ENCODE measurements at places on chromosomes 1 and 21.

DNA sequence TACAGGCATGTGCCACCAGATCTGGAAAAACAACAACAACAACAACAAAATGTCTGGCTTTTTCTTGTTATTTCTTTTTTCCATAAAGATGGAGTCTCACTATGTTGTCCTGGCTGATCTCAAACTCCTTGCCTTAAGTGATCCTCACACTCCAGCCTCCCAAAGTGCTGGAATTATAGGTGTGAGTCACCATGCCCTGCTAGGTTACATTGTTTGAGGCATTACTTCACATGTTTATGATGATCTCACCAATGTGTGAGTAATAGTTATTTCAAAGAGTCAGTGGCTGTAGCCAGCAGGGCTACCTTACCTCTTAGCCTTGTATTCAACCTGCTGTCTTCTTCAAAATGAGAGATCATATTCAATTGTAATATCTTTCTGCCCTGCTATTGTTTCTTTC, 445.7 kb downstream of the AMY1C start:
- no peak for DNase-seq

DNA sequence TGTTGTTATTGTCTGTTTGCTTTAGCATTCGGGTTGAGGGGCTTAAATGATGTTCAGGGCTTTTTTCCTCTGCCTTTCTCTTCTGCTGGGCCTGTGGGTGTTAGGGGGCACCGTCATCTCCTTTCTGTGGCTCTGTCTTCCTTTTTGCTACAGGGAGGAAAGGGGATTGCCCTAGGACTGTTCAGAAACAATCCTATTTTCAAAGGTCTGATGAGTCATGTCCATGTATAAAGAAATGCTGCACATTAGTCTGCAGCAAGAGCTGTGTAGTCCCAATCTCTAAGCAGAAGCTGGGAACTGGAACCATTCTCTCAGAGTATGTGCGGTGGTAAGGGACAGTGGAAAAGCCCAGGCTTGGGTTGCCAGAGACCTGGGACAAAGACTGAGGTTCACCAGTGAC, 462.3 kb downstream of the OMA1 start:
- no peak for DNase-seq

GRCh38 chr1:65404941-65405340, 15.5 kb upstream of the LEPR start:
- DNase-seq, result no peak

DNA sequence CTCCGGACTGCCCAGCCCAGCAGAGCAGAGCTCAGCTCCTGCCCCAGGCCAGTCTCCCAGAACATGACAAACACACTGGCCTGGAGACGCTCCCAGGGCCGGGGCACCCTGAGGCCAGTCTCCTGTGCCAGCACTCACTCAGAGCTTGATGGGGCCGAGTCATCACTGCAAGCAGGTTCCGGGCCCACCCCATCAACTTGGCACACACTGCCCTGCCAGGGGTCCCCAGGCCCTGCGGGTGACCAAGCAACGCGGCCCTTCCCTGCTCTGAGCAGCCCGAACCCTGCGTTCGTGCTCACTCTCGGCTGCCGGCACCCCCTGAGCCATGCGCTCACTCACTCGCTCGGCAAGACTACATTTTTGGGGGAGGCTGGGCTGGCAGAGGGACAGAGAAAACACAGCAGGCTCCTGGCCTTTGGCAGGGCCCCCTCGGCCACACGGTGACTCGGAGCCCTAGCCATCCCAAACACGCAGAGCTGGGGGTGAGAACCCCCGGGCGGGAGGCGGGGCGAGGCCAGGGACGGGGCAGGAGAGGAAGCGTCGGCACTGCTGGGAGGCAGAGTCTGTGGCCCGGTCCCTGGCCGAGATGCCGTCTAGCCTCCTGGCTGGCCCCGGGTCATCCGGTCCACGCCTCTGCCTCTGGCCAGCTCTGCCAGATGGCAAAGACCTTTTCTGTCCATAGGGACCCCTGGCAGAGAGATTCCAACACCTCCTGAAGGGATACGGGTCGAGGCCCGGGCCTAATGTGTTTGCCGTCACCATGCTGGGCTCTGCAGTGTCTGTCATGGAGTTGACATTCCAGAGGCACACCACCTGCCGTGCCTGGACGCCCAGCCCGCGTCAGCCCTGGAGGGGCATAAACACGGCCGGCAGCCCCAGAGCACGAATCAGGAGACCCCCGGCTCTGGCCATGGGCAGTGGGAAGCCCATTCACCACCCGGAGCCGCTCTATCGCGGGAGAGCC, 68.0 kb downstream of the MEGF6 start:
- DNase-seq, result no peak

DNA sequence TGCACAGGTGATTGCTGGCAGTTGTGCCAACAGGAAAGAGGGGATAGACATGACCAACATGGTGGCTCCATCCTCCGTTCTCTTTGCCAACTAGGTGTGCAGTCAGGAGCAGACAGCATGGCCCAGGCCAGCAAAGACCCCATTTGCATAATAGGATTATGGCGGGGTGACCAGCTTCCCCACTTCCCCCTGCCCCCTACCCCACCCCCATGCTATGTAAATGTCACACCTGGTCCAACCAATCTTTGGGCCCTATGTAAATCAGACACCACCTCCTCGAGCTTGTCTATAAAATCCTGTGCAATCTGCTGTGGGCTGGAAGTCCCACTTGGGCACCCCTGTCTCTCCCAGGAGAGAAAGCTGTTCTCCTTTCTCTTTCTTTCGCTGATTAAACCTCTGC, 146.0 kb downstream of the SLC30A10 start:
- DNase-seq, result no peak

- DNase-seq, result no peak
Measured at GRCh38 chr1:151862604-151863003, 9.1 kb upstream of the THEM5 start.

DNA sequence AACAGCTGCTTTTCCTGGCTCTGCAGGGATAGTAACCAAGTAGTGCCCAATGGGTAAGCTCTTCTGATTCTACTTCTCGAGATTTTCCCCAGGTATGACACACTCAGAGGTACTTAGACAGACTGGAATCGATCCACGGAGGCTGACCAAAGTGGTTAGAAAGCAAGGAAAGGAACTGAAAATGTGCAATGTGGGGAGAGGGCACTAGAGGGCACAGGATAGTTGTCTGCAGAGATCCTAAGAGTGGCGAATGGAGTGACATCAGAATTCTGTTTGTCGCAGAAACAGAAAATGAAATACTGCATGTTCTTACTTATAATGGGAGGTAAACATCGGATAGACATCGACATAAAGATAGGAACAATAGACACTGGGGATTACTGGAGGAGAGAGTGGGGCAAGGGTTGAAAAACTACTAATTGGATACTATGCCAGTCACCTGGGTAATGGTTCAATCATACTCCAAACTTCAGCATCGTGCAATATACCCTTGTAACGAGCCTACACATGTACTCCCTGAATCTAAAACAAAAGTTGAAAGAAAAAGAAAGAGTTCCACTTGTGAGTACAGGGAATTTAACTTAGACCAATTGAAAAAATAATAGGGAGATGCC, 23.3 kb downstream of the CYP2J2 start:
- DNase-seq, result peak; percentile 24

GRCh38 chr1:227190321-227190720, 128.0 kb downstream of the CDC42BPA start:
- DNase-seq, result no peak

- peak; percentile 32 for DNase-seq
Measured at GRCh38 chr1:66752000-66752592, at the start of gene DYNLT5. TSS of gene DYNLT5 (plus strand) at chr1:66752459. CDS start at chr1:66754659, 2,200 bp downstream.

- no peak for DNase-seq
Measured at GRCh38 chr1:114302821-114303220, 149.2 kb upstream of the SYT6 start.

DNA sequence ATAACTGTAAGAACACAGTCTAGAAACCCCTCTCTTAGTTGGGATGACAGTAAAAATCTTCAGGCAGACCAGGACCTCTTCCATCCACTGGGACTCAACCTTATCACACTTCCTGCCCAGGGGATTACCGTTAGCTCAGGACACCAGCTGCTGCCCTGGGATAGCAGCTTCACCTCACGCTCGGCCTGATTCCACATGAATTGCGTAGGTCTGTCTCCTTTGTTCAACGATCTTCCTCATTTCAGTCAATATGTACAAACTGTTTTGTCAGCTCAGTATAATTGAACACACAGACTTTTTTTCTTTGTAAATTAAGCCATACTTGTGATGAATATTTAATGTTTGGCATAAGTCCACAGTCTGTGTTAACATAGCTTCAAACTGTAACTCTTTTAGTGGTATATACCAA, 290.4 kb downstream of the GRIK1 start:
- no peak for DNase-seq

- no peak for DNase-seq
Measured at GRCh38 chr1:197737916-197738315, 37.4 kb downstream of the DENND1B start.

- no peak for DNase-seq
Measured at GRCh38 chr21:33069243-33069642, 698 bp upstream of the OLIG1 start.

- DNase-seq, result no peak
Measured at GRCh38 chr1:87505391-87505983, 176.8 kb downstream of the LMO4 start.

- no peak for DNase-seq
Measured at GRCh38 chr21:35212393-35213127, 163.5 kb upstream of the RUNX1 start.

DNA sequence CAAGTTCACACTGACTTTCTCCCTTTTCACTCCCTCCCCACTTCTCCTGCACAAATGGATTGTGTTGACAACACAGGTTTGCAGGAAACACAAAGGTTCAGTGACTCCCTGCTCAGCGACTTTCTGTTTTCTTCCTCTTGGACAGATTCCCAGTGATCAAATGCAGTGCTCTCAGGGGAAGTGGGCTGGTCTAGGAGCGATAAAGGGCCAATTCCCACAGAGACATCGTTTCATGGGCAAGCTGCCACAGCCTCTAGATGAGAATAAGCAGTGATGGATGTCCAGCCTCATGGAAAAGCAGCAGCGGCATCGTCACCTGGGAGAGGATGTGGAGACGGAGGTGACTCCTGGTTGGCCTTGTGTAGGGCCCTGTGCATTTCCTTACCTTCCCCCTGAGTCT, 30.6 kb downstream of the FYB2 start:
- no peak for DNase-seq

DNA sequence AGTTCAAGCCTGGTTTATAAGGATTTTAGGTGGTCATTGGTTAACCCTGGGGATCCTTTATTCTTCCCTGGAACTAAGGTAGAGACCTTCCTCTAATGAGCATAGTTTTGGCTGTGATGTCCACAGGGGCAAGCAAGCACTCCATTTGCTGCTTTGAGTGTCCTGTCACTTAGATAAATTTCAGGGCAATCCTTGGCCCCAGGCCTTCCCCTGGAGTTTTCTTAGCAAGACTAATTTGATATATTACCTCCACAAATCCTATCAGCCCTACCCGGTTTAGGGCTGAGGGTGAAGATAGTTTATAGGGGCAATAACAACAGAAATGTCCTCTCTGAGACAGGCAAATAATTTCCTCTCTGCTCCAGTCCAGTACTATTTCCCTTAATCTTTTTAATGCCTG, 166.6 kb downstream of the CYYR1 start:
- no peak for DNase-seq

DNA sequence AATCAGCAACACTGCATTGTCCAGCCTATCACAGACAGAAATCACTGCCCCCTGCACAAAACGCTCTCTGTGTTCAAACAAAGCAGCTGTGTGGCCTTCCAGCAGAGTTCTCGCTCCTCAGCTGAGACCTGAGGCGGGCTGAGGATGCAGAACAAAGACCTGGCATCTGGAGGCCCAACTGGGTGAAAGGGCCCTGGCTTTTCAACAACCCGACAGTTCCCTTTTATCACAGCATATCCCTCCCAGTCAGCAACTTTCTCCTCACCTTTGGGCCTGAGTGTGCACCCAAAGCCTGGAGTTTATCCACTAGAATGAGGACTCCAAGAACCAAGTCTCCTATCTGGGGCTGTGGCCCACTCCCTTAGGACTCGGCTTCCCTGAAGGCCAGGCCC, 42.6 kb upstream of the A3GALT2 start:
- DNase-seq, result no peak

- no peak for DNase-seq
Measured at GRCh38 chr1:41914516-41914915, 4.2 kb downstream of the HIVEP3 start.

GRCh38 chr1:10862743-10863335, 66.4 kb upstream of the CASZ1 start:
- DNase-seq, result no peak

GRCh38 chr1:230833511-230833910, 34.8 kb downstream of the C1orf198 start:
- no peak for DNase-seq

- DNase-seq, result no peak
Measured at GRCh38 chr1:44314452-44314851, 40.6 kb downstream of the ERI3 start.

DNA sequence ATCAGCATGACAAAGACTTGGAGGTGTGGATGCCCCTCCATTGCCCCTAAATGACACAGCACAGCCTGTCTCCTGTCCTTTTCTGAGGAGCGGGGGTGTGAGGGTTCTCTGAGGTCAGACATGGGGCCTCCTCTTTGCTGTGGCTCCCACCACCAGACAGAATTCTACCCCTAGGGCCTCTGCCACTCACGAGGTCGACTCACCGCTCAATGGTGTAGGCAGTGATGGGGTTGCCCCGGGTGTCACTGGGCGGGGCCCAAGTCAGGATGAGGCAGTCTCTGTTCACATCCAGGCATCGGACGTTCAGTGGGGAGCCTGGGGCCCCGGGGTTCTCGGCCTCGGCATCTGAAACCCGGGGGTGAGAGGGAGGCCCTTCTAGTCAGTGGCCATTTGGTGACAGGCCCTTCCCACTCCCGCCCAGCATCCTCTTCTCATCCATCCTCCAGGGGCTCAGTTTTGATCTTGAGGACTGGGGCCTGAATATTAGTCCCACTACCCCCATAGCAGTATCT, 19.9 kb downstream of the MYOM3 start:
- DNase-seq, result no peak

GRCh38 chr1:55362558-55362957, 147.4 kb upstream of the USP24 start:
- no peak for DNase-seq

- DNase-seq, result no peak
Measured at GRCh38 chr1:47460040-47460439, 22.2 kb downstream of the FOXD2 start.

GRCh38 chr1:229116114-229116513, 154.8 kb upstream of the RAB4A start:
- no peak for DNase-seq

- no peak for DNase-seq
Measured at GRCh38 chr1:221418346-221418745, 323.5 kb downstream of the DUSP10 start.

GRCh38 chr1:46442317-46443161, 47.1 kb upstream of the DMBX1 start:
- peak; percentile 84 for DNase-seq
